Cerebellar cortex (tissue), 1 donor: ENCODE measurements at places on chromosomes 3 and 15.

DNA sequence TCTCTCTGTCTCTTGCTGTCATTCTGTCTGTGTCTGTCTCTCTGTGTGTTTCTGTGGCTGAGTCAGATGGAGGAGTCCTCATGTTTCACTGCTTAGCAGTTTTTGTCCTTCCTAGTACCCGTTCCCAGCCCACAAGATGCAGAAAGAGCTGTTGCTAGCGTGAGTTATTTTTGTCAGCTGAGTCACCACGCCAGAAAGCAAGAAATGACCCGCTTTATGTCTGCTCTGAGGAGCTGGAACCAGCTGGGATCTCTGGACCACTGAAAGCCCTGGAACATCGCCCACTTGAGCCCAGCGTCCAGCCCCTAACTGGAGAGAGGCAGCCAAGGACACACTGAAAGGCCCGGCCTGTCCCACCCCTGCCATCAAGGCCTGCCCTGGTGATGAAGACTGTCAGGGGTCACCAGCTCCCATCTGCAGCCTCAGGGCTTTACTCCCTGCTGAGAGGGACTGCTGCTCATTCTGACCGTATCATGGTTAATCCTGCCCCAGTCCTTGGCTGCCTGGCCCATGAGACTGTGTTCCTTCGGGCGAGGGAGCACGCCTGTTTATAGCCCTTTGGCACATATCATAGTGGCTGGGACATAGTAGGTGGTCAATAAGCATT lies 101.7 kb upstream of the TPM1 start:
- peak; percentile 85 for DNase-seq

GRCh38 chr3:4756057-4756775 lies 223.0 kb upstream of the BHLHE40 start:
- no peak for DNase-seq

GRCh38 chr3:61928776-61929314 lies 367.5 kb downstream of the PTPRG start:
- DNase-seq, result peak; percentile 66

DNA sequence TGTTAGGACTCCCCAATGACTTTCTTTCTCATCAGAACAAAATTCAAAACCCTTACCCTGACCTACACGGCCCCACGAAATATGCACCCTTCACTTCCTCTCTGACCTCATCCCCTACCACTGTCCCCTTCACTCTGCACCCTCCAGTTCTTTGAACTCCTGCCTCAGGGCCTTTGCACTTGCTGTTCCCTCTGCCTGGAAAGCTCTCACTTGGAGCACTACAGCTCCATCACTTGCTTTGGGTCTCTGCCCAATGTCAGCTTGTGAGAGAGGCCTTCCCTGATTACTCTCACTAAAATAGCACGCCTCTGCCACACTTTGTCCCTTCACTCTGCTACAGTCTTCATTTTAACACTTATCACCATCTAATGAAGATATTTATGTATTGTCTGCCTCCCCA lies 32.8 kb upstream of the SMAD3 start:
- no peak for DNase-seq

DNA sequence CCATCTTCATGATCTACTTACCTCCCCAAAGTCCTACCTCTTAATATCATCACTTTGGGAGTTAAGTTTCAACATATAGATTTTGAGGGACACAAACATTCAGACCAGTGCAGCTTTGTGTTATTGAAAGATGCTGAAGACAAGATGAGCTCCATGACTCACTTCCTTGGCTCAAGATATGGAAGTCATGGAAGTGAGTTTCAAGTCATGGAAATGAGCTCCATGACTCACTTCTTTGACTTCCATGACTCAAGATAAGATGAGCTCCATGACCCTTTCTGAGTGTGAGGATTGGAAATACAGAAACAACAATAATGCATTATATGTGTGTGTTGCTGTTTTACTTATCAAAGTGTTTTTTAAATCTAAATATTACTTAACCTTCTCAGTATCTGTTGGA lies 170.2 kb upstream of the TPRG1 start:
- DNase-seq, result no peak

DNA sequence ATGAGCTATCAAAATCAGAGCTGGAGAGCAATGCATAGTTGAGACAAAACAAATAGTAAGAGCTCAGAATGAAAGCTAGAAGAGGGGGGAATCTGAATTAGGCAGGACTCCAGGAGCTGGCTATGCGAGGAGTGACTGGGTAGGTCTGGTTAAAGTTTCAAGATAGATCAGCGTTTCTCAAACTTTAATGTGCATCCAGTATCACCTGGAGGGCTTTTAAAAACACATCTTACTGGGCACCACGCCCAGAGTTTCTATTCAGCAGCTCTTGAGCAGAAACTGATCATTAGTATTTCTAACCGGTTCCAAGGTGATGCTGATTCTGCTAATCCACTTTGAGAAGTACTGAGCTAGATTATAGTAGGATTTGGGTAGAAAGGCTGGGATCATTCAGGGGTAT lies 96.2 kb upstream of the ACP3 start:
- no peak for DNase-seq

GRCh38 chr3:188780193-188781147 lies 391.3 kb upstream of the TPRG1 start:
- no peak for DNase-seq

DNA sequence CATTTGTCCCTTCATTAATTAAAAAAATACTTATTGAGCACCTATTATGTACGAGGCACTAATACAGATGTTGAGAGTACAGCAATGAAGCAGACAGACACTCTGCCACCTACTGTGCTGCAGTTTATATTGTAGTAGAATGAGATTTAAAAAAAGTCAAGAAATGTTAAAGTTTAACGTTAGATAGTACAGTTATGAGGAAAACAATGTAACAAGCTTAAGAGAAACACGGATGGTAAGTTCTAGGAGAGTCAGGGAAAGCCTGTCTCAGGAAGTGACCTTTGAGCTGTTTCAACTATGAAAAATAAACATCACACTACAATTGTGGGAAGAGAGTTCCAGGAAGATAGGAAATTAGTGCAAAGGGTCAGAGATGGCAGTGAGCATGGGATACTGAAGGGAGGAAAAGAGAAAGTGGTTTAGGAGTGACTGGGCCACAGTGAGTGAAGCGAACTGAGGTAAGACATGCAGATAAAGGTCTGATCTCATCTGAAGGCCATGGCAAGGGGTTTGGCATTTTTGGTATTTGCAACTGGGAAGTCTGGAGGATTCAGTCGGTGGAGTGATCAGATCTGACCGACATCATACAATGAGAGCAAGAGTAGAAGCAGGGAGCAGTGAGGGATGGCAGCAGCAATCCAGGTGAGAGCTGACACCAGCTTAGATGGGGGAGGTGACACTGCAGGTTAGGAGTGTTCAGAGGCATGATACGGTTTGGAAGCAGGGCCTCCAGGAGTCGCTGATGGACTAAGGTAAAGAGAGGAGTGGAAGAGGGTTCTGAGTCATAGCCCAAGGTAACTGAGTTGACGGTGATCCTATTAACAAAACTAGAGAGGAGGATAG lies 28.5 kb downstream of the PLSCR4 start:
- no peak for DNase-seq

- peak; percentile 31 for DNase-seq
Measured at GRCh38 chr3:188824566-188824965, 347.2 kb upstream of the TPRG1 start.

- no peak for DNase-seq
Measured at GRCh38 chr15:98835876-98836275, 171.7 kb downstream of the PGPEP1L start.

DNA sequence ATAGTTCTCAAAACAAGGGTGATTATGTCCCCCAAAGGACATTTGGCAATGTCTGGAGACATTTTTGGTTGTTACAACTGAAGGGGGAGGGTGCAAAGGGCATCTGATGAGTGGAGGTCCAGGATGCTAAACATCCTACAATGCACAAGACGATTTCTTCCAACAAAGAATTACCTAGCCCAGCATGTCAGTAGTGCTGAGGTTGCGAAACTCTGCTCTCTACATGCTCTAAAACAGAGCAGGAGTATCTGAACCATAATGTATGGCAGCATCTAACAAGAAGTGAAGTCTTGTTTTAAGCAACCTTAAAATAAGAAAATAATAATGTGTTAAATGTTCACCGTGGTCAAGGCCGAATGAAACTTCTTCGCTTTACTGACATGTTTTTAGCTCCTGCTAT lies 7.0 kb downstream of the GYG1 start:
- DNase-seq, result no peak

- DNase-seq, result no peak
Measured at GRCh38 chr15:25770618-25771337, 92.3 kb downstream of the ATP10A start.

DNA sequence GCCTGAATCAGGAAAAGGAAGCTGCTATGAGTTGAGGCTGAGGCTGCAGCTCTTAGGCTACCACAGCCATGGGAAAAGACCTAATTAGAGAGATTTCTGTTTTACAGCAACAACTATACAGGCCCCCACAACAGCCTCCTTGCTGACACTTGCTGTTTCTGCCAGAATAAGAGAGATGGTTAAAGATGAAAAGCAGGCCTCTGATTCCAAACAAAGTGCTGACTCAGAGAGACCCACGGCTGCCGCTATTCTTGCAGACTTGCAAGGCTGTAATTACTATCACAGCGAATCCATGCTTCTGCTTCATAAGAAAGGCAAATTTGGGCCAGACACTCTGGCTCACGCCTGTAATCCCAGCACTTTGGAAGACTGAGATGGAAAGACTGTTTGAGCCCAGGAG lies 41.8 kb downstream of the MCF2L2 start:
- no peak for DNase-seq

DNA sequence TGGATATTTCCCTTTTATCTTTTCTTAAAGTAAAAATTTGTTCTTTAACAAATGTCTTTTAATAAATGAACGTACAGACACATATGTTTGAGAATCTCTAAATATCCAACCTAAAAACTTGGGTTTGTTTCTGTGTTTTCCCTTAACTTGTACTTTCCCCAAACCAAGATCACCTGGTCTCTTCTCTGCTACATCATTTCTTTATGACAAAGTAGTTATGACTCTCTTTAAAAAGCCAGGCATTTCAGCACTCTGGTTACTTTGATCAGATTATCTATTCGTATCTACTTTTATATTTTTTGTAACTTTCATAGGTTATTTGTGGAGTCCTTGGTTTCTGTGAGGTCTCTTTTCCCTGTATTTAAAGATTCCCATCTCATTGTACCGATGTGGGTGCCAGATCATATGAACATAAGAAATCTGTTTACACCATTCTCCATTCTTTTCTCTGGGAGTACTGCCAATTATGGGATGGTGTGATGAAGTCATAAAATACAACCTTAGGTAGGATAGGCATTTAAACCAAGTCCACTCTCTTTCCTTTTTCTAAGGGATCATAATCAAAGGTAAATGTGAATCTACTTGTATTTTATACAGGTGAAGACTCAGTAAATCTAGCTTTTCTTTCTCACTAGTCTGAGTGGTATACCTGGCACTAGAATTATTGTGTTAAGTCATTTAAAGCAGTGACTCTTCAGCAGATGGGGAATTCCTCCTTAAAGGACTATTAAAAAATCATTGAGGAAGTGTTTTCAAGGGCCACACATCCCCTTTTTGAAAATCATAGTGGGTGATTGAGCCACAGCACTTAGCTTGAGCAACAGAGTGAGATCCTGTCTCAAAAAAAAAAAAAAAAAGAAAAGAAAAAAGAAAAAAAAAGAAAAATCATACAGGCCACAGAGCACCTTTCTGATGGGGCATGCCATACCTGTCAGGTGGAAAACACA lies 12.4 kb upstream of the NFKBIZ start:
- no peak for DNase-seq

DNA sequence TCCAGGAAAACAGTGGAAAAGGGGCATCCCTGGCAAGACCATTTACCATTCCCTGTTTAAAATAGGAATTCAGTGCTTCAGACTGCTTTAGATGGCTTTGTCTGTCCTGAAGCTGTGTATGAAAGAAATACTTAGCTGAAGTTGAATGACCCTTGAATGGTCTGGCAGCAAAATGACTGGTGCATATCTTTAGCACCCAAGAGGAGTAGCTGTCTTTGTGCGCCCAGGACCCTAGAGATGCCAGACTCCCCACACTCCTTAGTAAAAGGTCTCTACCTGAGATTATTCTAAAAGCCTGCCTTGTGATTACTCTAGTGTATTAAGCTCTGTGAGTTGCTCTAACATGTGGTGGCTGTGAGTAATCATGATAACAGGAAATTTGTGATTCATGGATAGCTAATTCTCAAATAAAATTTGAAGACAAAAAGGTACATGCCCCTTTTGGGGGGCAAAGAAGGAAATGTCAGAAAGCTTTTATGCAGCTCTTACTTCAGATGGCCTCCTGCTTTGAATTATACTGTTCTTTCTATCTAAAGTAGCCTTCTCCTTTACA lies 3.2 kb downstream of the MAPKBP1 start:
- no peak for DNase-seq

DNA sequence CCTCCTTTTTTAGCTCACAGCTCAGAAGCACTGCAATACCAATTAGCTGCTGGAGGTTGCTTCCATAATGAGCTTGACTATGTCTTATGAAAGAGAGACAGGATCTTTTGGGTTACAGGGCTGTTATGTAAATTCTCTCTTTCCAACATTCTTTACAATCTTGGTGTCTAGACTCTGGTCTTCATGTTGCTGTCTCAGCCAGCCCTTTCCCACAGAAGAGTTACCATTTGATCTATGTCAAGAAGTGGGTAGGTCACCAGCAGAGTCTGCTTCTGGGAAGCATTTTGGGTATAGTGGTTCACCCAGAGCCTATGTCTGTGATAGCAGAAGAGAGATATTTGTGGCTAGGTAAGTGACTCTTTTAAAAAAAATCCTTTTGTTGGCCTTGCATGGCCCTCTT lies 234.5 kb downstream of the SATB1 start:
- no peak for DNase-seq

- DNase-seq, result no peak
Measured at GRCh38 chr3:36862076-36862755, 82.6 kb downstream of the TRANK1 start.

DNA sequence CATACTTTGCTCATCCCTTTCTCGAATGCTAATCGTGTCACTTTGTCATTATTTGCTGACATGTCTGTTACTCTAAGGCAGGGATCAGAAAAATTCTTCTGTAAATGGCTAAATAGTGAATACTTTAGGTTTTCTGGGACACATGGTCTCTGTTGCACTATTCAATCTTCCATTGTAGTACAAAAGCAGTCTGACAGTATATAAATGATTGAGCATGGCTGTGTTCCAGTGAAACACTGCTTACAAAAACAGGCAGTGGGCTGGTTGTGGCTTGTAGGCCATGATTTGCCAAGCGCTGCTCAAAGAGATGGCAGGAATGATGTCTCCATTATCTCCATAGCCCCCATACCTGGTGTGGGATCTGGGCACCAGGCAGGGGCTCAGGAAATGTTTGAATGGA lies 45.6 kb downstream of the TMEM266 start:
- DNase-seq, result no peak

- no peak for DNase-seq
Measured at GRCh38 chr3:133655731-133656515, 5.8 kb downstream of the TOPBP1 start.

DNA sequence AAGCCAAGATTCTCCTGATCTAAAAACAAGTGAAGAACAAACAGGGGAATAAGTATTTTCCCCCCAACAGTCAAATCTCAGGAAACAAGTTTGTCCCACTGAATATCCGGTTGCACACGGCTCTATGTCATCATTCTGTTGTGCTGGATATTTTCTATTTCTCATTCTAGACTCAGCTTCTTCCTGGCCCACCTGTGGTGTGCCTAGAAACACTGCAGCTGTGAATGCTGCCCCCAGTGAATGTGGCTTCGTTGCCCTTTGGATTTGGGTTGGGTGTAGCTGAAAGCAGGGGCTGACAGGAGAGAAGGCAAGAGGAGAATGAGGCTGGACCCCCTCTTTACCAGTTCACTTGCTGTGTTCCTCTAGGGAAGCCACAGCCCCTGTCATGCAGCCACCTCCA lies 181.2 kb upstream of the PROK2 start:
- DNase-seq, result no peak

- DNase-seq, result no peak
Measured at GRCh38 chr3:67349551-67350174, 304.7 kb downstream of the SUCLG2 start.
